Anterior cingulate cortex (tissue), 58 donors: ENCODE measurements at places on chromosomes 5 and 9.

DNA sequence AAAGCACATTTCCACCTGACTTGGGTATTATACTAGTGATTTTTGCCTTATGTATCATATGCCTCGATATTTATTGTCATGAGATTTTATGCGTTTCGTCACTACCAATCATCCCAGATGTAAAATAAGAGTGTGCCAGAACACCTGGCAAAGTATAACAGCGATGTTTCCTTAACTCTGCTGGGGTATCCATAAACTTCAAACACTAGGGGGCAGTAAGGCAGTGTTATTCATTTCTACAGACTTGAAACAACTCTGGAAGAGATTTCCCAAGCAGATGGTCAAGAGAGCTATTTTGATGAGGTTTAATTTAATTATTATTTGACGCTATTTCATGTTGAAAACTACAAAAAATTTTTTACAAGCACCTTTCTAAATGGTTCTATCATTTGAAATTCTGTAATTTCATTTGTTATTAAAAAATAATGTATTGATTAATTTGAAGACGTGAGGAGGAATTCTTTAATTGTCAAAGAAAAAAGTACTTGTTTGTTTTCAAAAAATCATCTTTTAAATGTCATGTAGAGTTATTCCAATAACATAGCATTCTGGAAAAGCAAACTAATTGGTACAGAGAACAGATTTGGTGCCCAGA, 388.5 kb upstream of the CTNND2 start:
- DNase-seq: no peak

DNA sequence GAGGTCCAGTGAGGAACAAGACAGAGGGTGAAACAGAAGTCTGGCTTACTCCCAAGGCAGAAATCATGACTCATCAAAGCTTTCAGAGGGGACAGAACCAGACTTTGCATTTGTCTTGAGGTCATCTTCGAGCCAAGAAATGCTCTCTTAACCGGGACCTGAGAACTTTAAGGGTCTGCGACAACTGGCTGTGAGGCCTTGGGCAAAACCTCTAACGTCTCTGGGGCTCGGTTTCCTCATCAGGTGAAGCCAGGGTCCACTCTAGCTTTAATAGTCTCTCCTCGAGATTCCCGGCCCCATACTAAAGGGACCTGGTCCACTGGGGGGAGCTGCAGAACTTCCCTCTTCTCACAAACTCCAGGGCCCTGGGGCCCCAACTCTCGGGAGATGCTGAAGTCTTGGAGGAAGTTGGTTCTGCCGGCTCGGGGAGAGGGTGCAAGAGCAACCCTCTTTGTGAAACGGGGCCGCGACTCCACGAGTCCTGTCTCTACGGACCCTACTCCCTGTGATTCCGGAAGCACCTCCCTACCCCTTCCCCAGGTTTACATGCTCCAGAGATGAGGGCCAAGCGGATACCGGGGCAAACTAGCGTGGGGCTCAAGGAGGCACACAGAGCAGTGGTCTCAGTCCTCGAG, 2.6 kb downstream of the GLIS3 start:
- DNase-seq: peak; percentile 60

- DNase-seq: peak; percentile 20
Measured at GRCh38 chr9:109440797-109441287, 57.3 kb downstream of the PTPN3 start.

DNA sequence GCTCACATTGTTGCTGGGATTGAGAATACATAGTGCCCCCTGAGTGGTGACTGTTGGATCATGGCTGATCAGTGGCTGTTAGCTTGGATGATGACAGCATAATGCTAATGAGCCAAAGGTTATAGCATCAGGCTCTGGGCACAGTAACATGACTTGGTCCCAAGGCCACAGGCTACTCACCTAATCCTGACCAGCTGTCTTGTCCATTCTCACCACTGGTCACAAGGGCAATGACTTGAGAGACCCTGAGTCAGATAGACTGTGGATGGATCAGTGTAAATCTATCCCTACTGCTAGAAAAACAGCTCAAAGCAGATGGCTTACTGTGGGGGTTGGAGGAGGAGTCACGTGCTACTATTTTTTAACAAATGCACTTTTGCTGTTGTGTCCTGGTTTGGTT, 74.7 kb downstream of the AOPEP start:
- no peak for DNase-seq

DNA sequence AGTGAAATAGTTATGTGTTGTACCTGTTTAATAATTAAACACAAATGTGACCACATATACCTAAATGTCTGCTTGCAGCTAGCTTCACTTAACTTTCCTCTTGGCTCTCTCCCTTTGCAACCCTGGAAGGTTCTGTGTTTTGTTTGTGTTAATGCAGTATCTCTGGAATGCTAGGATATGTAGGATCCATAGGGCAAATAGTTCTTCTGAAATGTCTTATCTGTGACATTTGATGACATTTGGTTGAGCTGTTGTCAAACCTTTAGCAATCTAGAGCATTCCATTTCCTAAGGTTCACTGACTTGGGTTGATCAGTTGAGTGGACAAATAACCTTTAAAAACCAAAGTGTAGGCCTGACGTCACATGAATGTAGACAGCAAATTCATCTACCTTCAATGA, 21.8 kb downstream of the CTNNA1 start:
- no peak for DNase-seq

DNA sequence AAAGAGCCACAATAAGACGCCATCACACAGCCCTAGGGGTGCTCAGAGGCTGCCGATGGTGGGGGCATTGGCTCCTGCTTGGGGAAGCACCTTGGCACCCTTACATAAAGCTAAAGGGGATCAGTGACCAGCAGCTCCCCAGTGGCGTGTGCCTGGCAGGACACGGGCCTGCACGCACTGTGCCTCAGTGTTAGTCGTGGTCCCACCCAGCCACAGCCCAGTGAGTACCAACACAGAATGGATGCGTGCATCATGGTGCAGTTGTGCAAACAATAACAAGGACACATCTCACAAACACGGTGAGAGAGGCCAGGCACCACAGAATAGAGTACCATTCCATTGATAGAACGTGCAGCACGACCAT, 103.2 kb downstream of the WNK2 start:
- no peak for DNase-seq

GRCh38 chr9:36933676-36934215, 100.3 kb downstream of the PAX5 start:
- DNase-seq: no peak

DNA sequence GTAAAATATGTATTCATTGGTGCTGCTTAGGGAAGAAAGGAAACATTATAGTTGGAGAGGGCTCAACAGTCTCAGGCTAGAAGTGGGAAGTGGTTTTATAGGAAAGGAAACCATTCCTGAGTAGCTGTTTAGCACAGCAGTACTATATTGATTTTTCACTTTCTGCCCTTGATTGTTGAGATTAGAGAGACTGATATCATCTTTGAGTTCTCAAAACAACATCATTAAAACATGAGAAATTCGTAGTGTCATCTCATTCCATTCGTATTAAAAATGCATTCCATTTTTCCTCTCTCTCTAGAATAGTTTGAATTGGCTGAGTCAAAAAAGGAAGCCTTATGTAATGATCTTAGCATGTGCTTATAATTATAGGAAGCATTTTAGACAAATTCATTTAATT, 14.1 kb downstream of the POLR3G start:
- DNase-seq: no peak

GRCh38 chr5:127988146-127988760, 95.3 kb upstream of the SLC12A2 start:
- no peak for DNase-seq
